ENCODE measurements at places on chromosomes 1 and 21. TPM values are rescaled to one million over a fixed set of nuclear protein-coding genes. Genes with fewer than 3 reads are reported as not detected.
A peak's percentile ranks its signal among the peaks of the same experiment; 100 is the strongest.

DNA sequence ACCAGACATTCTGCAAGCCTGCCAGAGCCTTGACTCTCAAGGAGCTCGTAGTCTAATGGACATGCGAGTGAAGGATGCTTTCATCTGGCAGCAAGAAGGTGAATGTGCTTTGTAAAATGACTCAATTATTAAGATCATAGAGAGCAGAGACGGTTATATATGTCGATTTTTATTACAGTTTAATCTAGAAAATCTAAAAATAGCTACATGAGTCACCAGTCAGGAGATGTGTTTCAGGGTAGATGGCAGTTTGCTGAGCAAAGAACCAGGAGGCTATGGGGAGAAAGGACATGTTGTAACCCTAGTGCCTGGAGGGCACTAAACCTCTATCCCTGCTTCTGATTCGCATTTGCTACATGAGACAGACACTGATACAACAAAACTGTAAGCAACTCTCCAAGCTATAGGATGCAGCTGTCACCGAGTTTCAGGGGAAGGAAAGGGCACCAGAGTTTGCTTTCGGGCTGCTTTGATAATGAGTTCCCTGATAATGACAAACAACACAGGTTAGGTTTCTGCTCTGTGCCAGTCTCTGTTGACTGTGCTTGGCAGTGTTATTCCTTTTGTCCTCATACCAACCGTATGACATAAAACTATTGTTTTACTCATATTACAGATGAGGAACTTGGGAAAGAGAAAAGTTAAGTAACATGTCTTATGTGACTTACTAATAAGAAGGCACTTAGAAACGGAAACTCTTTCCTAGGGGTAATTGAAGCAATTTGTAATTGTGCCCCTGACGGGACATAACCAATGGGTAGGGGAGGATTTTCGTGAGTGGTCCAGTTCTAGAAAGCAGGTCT, 43.2 kb downstream of the C1orf198 start:
- H3K36me3 ChIP-seq: no peaks in the 10 kb centered on the region
- peak overlapping the region; percentile 72 for H3K27ac ChIP-seq
- H3K27me3 ChIP-seq: no peaks in the 10 kb centered on the region
- peak; percentile 65 for DNase-seq

- no peak overlapping the region for H3K27ac ChIP-seq
- no peaks in the 10 kb centered on the region for H3K27me3 ChIP-seq
- H3K36me3 ChIP-seq: no peaks in the 10 kb centered on the region
- no peak for DNase-seq
- H3K4me3 ChIP-seq: no peak overlapping the region
Measured at GRCh38 chr1:97138515-97139032, 417.0 kb downstream of the PTBP2 start.

DNA sequence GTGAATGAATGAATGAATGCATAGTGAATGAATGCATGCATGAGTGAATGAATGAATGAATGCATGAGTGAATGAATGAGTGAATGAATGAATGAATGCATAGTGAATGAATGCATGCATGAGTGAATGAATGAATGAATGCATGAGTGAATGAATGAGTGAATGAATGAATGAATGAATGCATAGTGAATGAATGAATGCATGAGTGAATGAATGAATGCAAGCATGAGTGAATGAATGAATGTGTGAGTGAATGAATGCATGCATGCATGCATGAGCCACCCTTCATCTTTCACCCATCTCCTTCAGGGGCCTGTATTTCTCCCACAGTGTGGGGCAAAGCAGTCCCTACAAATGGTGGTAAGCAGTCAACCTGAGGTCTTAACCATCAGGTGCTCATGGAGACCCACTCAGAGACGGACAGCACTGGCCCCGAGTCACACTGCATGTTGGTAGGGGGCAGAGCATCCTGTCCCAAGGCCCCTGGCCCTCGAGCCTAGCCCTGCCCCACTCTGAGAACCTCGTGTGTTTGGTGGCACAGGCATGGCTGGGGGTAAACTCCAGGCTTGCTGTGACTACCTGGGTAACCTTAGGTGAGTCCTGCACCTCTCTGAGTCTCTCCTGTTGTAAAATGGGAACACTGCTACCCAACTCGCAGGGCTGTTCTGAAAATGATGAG, 28.0 kb upstream of the PAX7 start:
- no peaks in the 10 kb centered on the region for H3K4me1 ChIP-seq
- H3K27ac ChIP-seq: no peak overlapping the region
- no peaks in the 10 kb centered on the region for H3K36me3 ChIP-seq
- H3K4me3 ChIP-seq: no peak overlapping the region
- H3K27me3 ChIP-seq: no peaks in the 10 kb centered on the region

- peak overlapping the region; percentile 100 for H3K27ac ChIP-seq
- peak overlapping the region; percentile 56 for H3K4me3 ChIP-seq
- peak; percentile 91 for DNase-seq
- peaks cover 51% of the 10 kb centered on the region for H3K4me1 ChIP-seq
- no peaks in the 10 kb centered on the region for H3K27me3 ChIP-seq
Measured at GRCh38 chr1:172322219-172323061, 98.0 kb upstream of the C1orf105 start.

DNA sequence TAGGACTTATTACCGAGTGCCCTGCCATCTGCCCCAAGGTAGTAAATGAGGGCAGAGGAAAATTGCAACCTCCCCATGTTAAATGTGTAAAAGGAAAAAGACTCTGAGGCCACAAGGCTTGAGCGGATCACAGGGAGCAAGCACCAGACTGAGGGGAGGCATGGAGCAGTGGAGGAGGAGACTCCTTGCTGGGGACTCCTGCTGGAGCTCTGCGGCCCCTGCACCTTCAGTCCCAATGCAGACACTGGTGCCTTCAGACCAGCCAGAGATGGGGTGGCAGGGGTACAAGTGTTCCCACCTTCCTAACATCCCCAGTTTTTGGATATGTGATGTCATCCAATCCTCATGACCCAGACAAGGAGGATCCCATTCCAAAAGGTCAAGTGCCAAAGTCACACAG, 128.4 kb upstream of the NGF start:
- H3K4me1 ChIP-seq: no peaks in the 10 kb centered on the region
- no peak overlapping the region for H3K4me3 ChIP-seq
- H3K27ac ChIP-seq: no peak overlapping the region
- no peaks in the 10 kb centered on the region for H3K27me3 ChIP-seq
- no peak for DNase-seq
- H3K36me3 ChIP-seq: no peaks in the 10 kb centered on the region

DNA sequence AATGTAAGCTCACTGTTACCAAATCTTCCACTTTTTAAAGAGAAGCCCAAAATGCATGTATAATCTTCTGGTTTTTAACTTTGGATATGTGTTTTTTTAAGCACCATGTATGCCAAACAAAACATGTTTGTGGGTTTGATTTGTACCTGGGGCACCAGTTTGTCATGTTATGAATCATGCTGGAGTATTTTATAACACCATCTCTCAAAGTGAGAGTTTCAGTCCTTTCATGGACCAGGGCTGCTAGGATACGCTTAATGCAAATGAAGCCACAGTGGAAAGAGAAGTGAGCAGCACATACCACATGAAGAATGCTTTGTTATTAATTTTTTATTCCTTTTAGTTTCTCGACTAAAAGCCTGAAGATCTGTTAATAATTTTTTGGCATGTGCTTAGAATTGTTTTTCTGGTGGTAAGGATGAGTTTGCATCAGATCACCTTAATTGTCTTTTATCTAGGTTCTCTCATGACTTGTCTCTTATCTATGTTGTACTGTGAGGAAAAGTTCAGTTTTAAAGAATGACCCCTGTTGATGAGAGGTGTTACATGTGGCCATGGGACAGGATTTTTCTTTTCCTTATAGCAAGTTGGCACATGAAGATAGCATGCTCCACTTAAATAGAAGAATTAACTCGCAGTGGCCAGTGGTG, 2.0 kb upstream of the RABGAP1L start:
- DNase-seq: no peak
- H3K4me1 ChIP-seq: peaks cover 9% of the 10 kb centered on the region
- H3K27me3 ChIP-seq: no peaks in the 10 kb centered on the region
- no peak overlapping the region for H3K4me3 ChIP-seq
- no peaks in the 10 kb centered on the region for H3K36me3 ChIP-seq

DNA sequence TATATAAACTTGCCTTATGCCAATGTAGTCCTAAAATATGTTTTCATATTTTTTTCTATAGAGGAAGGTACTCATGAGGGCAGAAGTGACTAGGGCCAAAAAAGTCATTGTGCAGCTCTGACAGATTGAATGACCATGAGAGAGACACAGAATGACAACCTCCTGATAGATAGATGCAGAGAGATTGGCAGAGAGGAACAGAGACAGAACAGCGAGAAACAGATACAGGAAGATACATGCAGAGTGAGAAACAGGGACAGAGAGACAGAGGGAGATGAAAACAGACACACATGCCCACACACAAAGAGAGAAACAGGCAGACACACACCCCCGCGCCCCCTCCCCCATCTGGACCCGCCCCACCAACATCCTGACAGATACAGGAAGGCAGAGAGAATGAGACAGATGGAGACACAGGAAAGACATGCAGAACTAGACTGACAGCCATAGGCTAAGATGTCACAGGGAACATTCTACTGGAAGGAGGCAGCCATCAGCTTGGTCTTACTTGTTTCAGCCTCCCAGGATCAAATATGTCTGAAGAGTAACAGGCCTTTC, 211.1 kb downstream of the ST6GALNAC3 start:
- no peaks in the 10 kb centered on the region for H3K4me1 ChIP-seq
- no peaks in the 10 kb centered on the region for H3K27me3 ChIP-seq
- no peak for DNase-seq
- H3K36me3 ChIP-seq: no peaks in the 10 kb centered on the region
- no peak overlapping the region for H3K4me3 ChIP-seq

DNA sequence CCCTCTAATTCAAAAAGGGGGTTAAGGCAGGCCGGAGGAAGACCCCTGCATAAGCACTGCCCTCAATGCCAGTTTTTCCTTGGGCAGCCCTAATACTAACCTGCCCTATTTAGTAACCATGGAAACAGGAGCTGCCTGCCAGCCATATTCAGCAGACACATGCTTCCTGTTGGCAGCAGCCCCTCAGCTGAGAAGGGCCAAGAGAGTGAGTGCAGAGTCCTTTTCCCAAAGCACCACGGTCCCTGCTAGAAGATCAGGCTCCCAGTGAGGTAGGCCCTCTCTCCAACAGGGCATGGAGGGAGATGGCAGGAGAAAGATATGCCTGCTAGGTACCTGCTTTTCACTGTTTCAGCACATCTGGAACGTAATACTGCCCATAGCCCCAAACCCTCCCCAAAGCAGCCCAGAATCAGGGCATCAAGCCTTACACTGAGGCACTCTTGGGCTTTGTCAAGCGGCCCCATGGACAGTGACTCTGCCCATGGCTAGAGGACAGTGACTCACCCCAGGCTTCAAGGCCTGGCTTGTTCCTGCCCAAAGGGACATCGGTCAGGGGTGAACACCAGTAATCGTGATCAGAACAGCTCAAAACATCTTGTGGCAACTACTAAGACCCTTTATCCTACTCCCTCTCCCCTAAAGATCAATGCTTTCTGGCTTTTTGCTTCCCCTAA, 64.5 kb downstream of the BCAR3 start:
- no peak for DNase-seq
- H3K4me1 ChIP-seq: peaks cover 77% of the 10 kb centered on the region
- 0 out of 2 replicates have a peak overlapping the region, but pooled peaks have one; percentile 6 for H3K4me3 ChIP-seq
- no peaks in the 10 kb centered on the region for H3K27me3 ChIP-seq
- peak overlapping the region; percentile 93 for H3K27ac ChIP-seq

DNA sequence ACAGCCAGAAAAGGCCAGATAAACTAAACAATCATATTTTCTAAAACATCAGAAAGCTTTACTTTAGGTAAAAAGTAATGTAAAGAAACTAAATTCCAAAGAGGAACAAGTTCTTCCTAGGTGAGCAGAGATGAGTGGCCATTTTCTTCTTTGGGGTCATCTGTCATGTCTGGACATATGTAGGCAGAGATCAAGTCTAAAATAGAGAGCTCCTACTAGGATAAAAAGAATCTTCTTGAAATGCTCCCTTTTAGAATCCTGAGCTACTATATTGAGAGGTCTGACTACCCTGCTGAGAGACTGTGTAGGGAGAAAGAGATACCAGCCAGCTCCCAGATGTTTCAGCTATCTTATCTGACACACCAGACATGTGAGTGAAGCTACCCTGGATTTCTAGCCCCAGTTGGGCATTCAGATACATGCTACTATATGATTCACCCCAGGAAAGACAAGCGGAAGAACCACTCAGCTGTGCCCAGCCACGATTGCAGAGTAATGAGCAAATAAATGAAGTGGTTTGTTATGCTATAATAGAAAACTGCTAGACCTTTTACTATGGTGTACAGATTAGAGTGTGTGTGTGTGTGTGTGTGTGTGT, 80.1 kb downstream of the TTLL7 start:
- H3K27me3 ChIP-seq: no peaks in the 10 kb centered on the region
- H3K36me3 ChIP-seq: no peaks in the 10 kb centered on the region
- no peak overlapping the region for H3K27ac ChIP-seq

Gene CD34
- total RNA-seq: 0.15 TPM

Gene LMX1A
- not detected for total RNA-seq

Gene NES
- 56.3 TPM for total RNA-seq

Gene TMOD4
- 0.80 TPM for total RNA-seq

Gene SPATA1
- total RNA-seq: 5.0 TPM

Gene ARHGEF19
- total RNA-seq: 21.6 TPM

Gene SV2A
- 2.9 TPM for total RNA-seq

All from Panc1 (cell line).